ENCODE measurements at places on chromosomes 12 and 14.

DNA sequence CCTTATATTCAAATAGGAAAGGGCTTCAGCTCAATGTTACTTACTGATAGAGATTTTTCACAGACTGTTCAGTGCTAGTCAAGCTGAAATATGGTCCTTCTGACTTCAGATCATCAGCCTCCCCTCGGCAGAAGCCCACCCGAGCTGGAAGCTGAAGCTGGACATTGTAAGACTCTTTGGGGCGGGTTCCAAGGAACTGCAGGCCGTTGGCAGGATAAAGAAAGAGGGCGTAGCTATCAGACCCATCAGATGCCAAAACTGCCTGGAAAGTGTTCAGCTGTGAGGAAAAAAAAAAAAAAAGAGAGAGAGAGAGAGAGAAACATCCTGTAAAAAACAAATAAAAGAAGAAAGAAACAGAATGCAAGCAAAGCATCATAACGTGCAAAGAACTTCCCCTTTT lies 8.8 kb downstream of the NID2 start:
- no peak for DNase-seq

DNA sequence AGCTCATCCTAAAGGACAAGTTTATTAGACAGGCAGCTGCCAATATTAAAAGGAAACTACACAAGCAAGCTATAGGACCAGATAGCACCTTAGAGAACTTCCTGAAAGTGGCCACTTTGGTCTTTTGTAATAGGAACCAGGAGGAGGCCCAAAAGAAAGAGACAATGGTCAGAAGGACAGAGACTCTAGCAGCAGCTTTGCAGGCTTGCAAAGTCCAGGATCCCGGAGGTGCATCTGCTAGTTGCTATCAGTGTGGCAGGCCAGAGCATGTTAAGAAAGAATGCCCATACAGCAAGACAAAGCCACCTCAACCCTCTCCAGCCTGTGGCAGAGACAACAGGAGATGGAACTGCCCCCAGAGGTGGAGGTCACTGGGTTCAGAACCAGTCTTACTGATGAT lies 23.4 kb downstream of the APOBEC1 start:
- DNase-seq: no peak

GRCh38 chr12:53071591-53072551 lies 7.3 kb downstream of the SPRYD3 start:
- no peak for DNase-seq

GRCh38 chr12:42862055-42862454 lies 272.5 kb upstream of the PRICKLE1 start:
- no peak for DNase-seq

- no peak for DNase-seq
These were observed 166.6 kb upstream of the RPL10L start for GRCh38 chr14:46818147-46818546.

DNA sequence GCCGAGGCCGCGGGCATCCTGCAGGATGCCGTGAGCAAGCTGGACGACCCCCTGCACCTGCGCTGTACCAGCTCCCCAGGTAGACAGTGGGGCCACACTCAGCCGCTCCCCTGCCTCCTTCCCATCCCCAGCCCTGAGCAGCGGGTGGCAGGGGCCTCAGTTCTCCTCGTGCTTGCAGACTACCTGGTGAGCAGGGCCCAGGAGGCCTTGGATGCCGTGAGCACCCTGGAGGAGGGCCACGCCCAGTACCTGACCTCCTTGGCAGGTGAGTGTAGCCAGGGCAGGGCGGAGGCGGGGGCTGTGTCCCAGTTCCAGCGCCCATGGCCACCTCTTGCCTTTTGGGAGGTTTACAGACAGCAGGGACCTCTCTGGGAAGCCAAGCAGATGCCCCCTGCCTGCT lies 22.9 kb downstream of the HIP1R start:
- DNase-seq: no peak

- DNase-seq: no peak
These were observed 157.6 kb upstream of the TMCC3 start for GRCh38 chr12:94807951-94808350.

DNA sequence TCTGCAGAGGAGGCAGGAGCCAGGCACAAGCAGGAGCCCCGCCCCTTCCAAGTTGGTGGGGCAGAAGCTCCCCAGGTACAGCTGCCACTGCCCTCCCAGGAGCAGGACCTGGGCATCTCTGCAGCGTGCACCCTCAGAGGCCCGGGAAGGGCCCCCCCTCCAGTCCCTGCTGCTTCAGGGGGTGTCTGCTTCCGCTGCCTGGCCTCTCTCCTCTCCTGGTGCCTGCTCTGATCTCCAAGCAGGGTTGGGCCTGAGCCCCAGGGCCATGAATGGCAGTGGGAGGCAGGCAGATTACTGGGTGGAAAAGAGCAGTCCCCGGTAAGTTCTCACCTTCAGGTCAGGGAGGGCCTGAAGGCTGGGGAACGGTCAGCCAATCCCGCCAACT lies 35.0 kb downstream of the KRT76 start:
- DNase-seq: no peak

DNA sequence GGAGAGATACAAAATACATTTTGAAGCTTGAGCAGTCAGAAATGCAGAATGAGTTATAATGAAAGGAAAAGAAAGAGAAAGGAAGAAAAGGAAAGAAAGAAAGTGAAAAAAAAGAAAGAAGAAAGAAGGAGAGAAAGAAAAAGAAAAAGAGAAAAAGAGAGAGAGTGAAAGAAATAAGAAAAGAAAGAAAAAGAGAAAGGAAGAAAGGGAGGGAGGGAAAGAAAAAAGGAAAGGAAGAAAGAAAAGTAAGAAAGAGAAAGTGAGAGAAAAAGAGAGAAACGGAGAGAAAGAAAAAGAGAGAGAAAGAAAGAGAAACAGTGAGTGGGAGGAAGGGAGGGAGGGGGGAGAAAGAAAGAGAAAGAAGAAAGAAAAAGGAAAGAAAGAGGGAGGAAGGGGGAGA lies 549.9 kb downstream of the GALC start:
- no peak for DNase-seq

- no peak for DNase-seq
These were observed 81.6 kb downstream of the RGS6 start for GRCh38 chr14:72013721-72014345.

GRCh38 chr14:68047906-68048305 lies 228.3 kb downstream of the RAD51B start:
- DNase-seq: no peak

- DNase-seq: no peak
These were observed 41.9 kb downstream of the E2F7 start for GRCh38 chr12:77023501-77023900.

GRCh38 chr14:102554821-102555819 lies 37.3 kb upstream of the RCOR1 start:
- peak; percentile 84 for DNase-seq

GRCh38 chr14:74660167-74660566 lies 48.1 kb upstream of the LTBP2 start:
- no peak for DNase-seq

GRCh38 chr14:52077256-52077979 lies 8.6 kb upstream of the NID2 start:
- DNase-seq: no peak

GRCh38 chr12:54350743-54351142 lies 13.5 kb downstream of the GPR84 start:
- DNase-seq: no peak

GRCh38 chr12:22543246-22544037 lies 900 bp downstream of the C2CD5 start:
- DNase-seq: peak; percentile 52

DNA sequence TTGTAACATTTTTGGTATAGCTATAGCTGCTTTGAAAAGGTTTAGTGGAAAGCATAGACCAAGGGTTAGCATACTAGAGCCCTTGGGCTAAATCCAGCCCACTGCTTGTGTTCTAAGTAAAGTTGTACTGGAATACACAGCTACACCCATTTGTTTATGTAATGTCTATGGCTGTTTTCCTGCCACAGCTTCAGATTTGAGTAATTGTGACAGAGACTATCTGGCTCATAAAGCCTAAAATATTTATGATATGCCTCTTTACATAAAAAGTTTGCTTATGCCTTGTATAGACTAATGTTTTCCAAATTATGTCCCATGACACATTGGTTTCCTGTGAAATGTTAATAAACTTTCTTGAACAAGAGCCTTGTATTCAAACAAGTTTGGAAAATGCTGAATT lies 234.8 kb upstream of the ATP2B1 start:
- DNase-seq: no peak

GRCh38 chr14:38078393-38078792 lies 129.3 kb upstream of the SSTR1 start:
- no peak for DNase-seq

- DNase-seq: no peak
These were observed 18.9 kb downstream of the PITPNM2 start for GRCh38 chr12:123131879-123132402.

DNA sequence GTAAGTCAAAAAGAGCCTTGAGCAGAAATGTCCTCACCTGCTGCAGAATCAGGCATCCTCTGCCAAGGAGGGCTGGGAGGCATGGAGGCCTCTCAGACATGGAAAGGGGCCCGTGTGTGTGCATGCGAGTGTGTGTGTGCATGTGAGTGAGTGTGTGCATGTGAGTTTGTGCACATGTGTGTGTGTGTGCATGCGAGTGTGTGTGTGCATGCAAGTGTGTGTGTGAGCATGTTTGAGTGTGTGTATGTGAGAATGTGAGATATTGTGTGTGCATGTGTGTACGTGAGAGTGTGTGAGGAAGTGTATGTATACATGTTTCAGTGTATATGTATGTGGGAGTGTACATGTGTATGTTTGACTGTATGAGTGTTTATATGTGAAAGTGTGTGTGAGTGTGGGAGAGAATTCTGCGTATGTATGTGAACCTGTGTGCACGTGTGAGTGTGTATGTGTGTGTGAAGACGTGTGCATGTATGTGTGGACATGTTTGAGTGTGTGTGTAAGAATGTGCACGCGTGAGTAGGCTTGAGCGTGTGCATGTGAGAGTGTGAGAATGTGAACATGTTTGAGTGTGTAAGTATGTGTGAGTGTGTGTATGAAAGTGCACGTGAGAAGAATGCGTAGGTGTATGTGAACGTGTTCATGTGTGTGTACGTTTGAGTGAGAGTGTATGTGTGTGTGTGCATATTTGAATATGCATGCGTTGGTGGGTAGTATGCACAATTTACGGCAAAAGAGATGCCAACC lies 90.8 kb downstream of the TBX5 start:
- no peak for DNase-seq

GRCh38 chr12:685388-685787 lies 22.1 kb upstream of the NINJ2 start:
- DNase-seq: peak; percentile 61

GRCh38 chr14:31263485-31264133 lies 56.0 kb upstream of the HECTD1 start:
- DNase-seq: no peak

GRCh38 chr14:92439537-92440344 lies 73.8 kb upstream of the RIN3 start:
- no peak for DNase-seq

- DNase-seq: no peak
These were observed 17.4 kb downstream of the ISCA2 start for GRCh38 chr14:74510959-74511409.

GRCh38 chr12:130796985-130797686 lies 41.9 kb downstream of the STX2 start:
- DNase-seq: peak; percentile 71

- no peak for DNase-seq
These were observed 2.5 kb upstream of the SNX6 start for GRCh38 chr14:34632411-34632978.

DNA sequence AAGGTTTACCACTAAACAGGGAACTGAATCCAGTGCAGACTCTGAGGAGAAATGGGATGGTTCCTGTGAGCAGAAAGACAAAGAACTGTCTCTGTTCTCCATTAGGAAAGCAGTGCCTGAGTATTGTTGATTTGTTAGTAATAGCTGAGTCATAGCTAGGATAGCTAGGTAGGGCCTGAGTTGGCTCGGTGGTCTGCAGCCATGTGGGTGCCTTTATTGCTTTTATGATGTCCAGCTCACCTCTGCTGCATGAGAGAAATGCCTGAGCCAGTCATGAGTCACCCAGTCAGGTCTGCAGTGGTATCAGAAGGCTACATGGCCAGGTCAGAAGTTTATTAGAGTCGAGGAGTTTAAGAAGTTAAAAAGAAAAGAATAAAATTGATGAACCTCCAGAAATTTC lies 24.2 kb downstream of the TRHDE start:
- DNase-seq: no peak

DNA sequence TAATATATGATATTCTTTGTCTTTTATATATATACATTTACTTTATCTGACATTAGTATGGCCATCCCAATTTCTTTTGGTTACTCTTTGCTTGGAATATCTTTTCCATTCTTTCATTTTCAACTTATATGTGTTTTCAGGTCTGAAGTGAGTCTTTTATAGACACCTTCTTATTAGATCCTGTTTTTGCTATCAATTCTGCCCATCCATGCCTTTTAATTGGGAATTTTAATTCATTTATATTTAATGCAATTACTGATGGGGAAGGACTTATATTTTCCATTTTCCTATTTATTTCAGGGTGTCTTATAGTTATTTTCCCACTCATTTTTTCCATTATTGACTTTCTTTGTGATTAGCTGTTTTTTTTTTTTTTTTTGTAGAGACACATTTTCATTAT lies 43.4 kb downstream of the GABARAPL1 start:
- no peak for DNase-seq

DNA sequence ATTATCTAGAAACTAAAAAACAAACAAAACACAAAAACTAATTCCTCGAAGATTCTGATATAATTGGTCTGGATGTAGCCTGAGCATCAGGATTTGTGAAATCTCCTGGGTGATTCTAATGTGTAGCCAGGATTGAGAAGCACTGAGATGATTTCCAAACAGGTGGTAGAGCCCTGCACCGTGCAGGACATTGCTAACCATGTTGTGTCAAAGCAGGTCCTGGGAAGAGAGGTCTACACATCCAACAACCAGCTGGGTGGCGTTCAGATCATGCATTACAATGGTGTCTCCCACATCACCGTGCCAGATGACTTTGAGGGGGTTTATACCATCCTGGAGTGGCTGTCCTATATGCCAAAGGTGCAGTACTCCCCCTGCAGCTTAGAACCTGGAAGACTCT lies 56.3 kb downstream of the FOXN4 start:
- no peak for DNase-seq

- DNase-seq: no peak
These were observed 48.9 kb upstream of the RAP1B start for GRCh38 chr12:68561830-68562229.

DNA sequence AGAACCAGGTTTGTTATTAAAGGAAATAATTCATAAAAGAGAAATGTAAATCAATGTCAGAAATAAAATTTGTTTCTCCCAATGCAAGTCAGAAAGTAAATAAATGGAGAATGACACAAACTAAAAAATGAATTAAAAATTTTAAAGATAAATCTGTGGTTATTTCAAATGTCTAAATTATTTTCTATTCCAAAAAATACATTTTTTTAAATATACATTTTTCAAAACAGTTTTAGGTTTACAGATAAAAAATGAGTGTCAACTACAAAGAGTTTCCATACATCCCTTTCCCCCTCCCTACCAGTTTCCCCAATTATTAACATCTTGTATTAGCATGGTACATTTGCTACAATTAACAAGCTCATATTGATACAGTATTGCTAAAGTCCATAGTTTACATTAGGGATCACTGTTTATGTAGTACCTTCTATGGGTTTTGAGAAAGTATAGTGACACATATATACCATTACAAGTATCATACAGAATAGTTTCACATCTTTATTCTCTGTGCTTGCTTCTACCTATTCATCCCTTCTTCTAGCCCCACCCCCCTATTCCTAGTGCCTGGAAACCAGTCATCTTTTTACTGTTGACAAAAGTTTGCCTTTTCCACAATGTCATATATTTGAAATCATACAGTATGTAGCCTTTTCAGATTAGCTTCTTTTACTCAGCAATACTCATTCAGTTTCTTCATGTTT lies 104.2 kb downstream of the RALGAPA1 start:
- DNase-seq: no peak

GRCh38 chr12:131349397-131350127 lies 361.3 kb upstream of the SFSWAP start:
- no peak for DNase-seq
